Motor neuron (in vitro differentiated cells): ENCODE measurements at places on chromosomes 12 and 14. TPM values are rescaled to one million over a fixed set of nuclear protein-coding genes. Genes with fewer than 3 reads are reported as not detected.

DNA sequence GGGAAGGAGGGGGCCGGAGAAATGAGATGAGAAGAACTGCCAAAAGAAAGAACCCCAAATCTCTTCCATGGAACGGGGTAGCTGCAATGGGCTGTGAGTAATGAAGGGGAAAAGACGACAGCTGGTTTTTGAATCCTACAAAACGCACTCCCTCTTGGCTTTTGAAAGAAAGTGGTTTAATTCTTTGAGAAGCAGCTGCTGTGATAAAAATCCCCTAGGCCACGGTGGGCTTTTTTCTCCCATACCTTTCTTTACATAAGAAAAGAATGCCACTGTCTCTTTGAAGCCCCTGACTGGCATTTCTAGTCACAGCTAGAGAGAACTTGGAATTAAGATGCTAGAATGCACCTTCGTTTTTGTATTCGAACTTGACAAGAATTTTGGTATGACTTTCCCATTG lies 486.1 kb downstream of the GLT1D1 start:
- no peak for ATAC-seq

The LRRC43 gene
- total RNA-seq: 0.70 and 1.8 TPM in 2 replicates

- ATAC-seq: no peak
These were observed 51.3 kb downstream of the SLC6A12 start for GRCh38 chr12:162467-163307.

DNA sequence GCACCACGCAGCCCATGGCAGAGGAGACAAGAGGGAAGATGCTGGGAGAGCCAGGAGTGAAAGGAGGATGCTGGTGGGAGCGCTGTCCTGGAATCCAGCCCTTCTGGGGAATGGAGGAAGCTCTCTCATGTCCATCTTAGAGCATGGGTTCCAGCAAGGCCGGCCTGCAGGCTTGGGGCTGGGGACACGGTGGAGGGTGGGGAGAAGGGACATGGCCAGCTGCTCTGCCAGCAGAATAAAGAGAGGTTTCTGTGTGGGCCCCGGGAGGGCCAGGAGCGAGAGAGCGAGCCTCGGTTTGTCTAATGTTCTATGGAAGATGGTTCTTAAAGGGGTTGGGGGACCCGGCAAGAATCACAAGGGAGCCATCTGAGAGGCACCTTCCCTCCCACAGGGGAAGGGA lies 60.2 kb downstream of the RIMBP2 start:
- ATAC-seq: no peak

GRCh38 chr12:124179936-124180607 lies 114.8 kb upstream of the RFLNA start:
- ATAC-seq: no peak

The GZMB gene
- 1.6 and 2.9 TPM in 2 replicates for total RNA-seq
